Non-pigmented ciliary epithelial cell (primary cell): ENCODE measurements at places on chromosomes 3 and 15.

- DNase-seq, result no peak
Measured at GRCh38 chr3:32502946-32503286, 264 bp upstream of the CMTM6 start.

DNA sequence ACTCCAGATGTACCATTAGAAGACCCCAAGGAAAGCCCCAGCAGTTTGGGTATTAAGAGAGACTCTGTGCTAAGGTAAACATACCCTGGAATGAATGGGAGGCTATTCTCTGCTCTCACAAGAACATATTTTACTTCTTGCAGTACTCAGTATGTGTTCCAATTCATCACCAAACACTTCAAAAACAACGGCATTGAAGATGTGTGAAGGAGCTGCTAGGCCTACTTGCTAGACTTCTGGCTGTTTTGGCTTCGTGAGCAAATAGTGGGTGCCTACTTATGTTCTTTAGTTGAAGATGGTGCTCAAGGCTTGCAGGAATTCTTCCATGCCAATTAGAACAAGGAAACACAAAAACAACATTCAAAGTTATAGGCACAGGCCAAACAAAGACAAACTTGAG, 514.5 kb downstream of the ROBO1 start:
- DNase-seq, result no peak

DNA sequence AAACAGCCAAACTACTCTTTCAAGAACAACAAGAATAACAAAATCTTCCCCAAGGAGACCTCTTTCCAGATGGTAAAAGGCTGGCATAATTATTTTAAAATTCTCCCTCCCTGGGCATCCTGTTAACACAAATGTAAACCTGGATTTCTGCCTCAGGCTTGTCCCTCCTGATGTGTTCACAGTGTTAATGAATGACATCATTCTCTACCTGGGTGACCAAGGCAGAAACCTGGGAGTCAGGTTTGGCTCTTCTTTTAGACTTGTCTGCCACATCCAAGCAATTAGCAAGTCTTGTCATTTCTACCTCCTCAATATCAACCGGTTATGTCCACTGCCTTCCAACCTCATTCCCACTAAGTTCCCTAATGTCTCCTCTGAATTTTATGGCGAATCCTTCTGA, 368.7 kb upstream of the TBL1XR1 start:
- no peak for DNase-seq

GRCh38 chr3:46998121-46998851, 18.8 kb downstream of the NBEAL2 start:
- no peak for DNase-seq

DNA sequence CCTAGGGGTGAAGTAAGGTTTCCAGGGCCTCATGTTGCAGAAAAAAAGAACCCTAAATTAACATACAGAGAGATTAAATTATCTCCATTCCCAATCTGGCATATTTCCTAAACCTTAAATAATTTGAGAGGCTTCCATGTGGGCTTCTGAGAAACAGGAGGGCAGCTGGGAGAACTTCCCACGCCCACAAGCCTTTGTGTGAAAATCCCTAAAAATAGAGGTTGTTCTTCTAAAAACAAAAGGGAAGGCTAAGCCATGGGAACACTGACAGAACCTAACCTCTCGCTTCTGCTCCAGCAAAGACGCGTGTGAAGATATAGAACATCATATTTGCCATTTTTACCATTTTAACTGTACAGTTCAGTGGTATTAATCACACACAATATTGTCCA, 812 bp upstream of the SLC12A8 start:
- DNase-seq, result no peak

DNA sequence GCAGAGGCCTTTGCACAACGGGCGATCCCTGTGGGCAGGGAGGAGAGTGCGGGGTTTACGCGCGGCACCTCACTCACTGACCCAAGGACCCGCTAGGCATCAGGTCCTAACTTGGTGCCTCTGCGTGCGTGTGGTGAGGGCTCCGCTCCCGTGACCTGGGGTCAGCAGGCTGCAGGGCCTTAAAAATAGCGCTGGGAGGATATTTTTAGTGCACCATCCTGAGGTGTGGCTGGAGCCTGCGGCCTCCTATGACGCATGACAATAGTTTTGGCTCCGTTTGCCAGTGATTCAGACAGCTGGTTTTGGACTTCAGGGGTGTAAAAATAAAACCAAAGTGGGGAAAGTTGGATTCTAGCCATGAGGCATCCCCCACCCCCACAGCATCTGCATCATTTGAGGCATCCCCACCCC, 139.0 kb downstream of the FAM43A start:
- DNase-seq, result no peak

DNA sequence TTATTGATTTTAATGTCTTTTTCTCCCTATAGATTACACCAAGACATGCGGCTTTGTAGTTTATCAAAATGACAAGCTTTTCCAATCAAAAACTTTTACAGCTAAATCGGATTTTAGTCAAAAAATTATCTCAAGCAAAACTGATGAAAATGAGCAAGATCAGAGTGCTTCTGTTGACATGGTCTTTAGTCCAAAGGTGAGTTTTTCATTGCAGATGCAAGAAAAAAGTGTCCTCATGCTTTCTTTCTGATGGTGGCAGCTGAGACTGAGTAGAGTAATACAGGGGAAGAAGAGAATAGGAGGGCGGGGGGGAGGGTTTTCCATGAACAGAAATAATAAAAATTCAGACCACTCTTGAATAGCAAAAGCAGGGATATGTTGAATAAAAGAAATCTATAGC, 36.5 kb downstream of the ADGRG7 start:
- DNase-seq, result no peak

DNA sequence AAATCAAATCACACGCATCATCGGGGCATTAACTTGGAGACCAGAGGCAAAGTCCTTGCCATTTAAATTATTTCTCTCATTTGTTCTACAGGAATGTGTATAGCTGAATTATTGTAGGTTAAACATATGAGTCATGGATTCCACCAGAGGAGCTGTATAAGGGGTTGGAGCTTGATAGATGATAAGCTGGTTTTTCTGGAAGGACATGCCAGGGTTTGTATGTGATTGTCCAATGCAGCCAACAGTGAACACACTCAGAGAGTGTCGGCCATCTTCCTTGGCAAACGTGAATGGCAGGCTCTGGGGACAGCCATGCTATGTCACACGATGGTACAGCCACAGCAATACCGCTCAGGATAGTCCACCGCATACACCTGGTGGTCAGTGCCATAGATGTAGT, 25.1 kb downstream of the SSUH2 start:
- peak; percentile 63 for DNase-seq
